Stimulated activated CD4-positive, alpha-beta T cell treated with anti-CD3 and anti-CD28 coated beads, TNF-alpha, amount 100 ng/mL, for 1 hour (primary cell): ENCODE measurements at places on chromosomes 6 and 20.

DNA sequence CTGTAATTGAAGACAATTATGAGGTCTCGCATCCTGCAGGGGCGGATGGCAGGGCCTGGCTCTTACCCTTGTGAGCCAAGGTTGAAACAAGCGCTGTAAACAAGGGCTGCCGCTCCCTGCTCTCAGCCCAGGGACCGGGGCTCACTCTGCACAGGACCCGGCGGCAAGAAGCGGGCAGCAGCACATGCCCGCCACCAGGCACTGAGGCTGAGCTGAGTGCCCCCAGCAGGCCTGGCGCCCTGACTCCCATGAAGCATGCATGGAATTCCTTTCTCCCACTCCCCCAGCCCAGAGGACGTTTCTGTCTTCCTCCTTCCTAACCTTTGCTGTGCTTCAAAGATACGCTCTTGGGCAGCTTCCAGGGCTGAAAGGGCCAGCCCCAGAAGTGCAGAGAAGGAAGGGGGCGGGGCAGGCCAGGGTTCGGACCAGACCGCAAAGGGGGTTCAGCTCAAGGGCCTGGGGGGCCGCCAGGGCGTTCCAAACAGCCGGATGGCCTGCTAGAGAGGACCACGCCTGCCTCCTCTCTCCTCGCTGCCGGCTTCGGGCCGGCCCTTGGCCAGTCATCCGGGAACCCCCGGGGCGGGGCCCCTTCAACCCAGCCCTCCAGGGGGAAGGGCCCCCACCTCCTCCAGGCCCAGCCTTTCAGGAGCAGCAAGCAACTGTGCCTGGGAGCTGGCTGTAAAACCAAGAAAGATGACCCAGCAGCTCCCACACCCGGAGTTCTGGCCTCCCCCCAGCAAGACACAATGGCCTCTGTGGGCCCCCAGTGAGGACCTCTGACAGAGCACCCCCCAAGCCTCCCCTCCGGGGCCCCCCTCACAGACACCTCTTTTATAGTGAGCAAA, 109.9 kb downstream of the NOL4L start:
- no peak for DNase-seq

- no peak for DNase-seq
Measured at GRCh38 chr20:23083553-23084220, 2.4 kb downstream of the CD93 start.

- no peak for DNase-seq
Measured at GRCh38 chr20:44627364-44628010, 24.0 kb downstream of the ADA start.

DNA sequence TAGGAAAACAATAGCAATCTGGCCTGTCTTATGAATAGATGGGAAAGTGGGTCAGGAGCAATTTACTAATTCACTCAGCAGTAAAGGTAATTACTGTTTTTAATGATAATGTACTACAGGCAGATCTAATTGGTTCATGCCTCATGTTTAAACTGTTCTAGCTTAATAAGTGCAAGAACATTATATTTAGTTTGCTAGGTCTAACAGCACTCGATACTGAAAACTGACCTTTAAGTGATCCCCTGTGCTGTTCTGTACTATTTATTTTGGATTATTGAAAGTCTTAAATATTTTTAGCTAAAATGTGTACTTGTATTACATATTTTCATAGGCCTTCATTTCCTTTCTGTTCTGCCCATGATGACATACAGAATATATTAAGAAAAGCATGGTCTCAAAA, 998.0 kb upstream of the GJE1 start:
- no peak for DNase-seq

GRCh38 chr6:125104425-125104824, 49.1 kb upstream of the TPD52L1 start:
- no peak for DNase-seq
